Kidney (tissue), 22 donors: ENCODE measurements at places on chromosomes 2 and 18. TPM values are rescaled to one million over a fixed set of nuclear protein-coding genes. Genes with fewer than 3 reads are reported as not detected.

The KCNG2 gene
- total RNA-seq: 0.76 TPM

DNA sequence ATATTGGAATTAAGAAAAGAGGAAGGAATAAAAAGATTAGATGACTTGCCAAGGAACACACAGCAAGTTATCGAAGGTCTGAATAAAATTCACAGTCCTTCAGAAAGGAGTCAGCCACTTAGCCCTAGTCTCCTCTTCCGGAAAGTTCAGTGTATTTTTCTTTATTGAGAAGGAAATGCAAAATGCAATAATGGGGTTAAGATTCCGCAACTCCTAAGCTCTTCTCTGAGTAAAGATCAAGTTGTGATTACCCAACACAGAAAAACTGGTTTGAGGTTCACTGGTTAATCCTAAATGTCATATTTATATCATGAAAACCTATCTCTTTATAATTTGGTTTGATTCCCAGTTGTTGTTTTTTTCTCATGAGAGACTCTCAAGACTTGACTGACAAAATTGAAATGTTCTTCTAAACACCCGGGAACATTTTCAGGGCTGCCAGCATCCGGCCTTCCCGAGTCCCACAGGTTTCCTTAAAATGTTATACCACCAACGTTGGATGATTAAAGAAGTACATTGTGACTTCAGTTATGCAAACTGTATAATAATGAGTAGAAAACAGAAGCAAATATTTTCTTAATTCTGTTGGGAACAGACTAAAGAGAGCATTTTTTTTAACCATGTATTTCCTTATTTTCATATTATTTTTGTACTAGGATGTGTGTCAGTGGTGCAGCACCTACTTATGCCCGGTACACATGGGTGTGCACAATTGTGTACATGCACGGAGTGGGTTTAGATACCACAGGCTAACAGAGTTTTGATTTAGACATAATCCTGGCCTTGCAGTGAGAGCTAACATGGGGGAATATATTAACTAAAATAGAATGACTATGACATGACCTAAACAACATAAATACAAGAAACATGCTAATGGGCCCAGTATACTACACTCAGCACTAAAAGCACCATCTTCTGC, 100.2 kb downstream of the STK39 start:
- H3K4me3 ChIP-seq: no peak overlapping the region
- H3K4me1 ChIP-seq: peaks cover 6% of the 10 kb centered on the region
- H3K36me3 ChIP-seq: no peaks in the 10 kb centered on the region
- no peak overlapping the region for H3K27ac ChIP-seq
- no peaks in the 10 kb centered on the region for H3K27me3 ChIP-seq
- DNase-seq: no peak

- no peaks in the 10 kb centered on the region for H3K4me1 ChIP-seq
- H3K4me3 ChIP-seq: no peak overlapping the region
- H3K27ac ChIP-seq: no peak overlapping the region
- H3K27me3 ChIP-seq: no peaks in the 10 kb centered on the region
- DNase-seq: no peak
Measured at GRCh38 chr18:55141318-55141717, 182.1 kb upstream of the CCDC68 start.

GRCh38 chr2:196315388-196316049, 144.1 kb upstream of the STK17B start:
- no peak overlapping the region for H3K4me3 ChIP-seq
- H3K36me3 ChIP-seq: no peaks in the 10 kb centered on the region
- H3K4me1 ChIP-seq: no peaks in the 10 kb centered on the region
- no peaks in the 10 kb centered on the region for H3K27me3 ChIP-seq
- H3K27ac ChIP-seq: no peak overlapping the region
- DNase-seq: no peak

GRCh38 chr2:99852376-99852934, 289.9 kb downstream of the AFF3 start:
- H3K36me3 ChIP-seq: no peaks in the 10 kb centered on the region
- H3K27me3 ChIP-seq: no peaks in the 10 kb centered on the region
- DNase-seq: no peak
- no peak overlapping the region for H3K4me3 ChIP-seq

DNA sequence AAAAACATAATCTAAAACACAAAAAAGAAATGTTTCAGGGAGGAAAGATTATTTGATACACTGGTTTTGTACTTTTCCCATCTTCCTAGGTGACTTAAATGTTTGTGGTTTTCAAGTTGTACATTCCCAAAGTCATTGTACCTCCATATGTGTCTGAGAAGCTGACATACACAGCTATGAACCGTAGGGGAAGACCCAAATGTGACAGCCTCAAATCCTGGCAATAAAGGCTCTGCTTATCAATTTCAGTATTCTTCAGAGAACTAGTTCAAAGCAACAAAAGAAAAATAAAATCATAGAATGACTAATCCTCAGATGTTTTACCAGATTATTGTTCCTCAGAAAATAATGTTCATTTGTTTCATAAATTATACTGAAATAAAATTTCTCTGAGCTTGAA, 2.5 kb downstream of the DYNC2LI1 start:
- H3K4me3 ChIP-seq: no peak overlapping the region
- H3K4me1 ChIP-seq: no peaks in the 10 kb centered on the region
- H3K27ac ChIP-seq: no peak overlapping the region
- H3K27me3 ChIP-seq: no peaks in the 10 kb centered on the region
- no peak for DNase-seq
